Fibroblast of mammary gland (primary cell): ENCODE measurements at places on chromosomes 2 and 18.

- DNase-seq: peak; percentile 66
Observed at GRCh38 chr2:201806442-201807170, at the start of gene CDK15. Gene CDK15, plus strand, starts transcription at chr2:201806537. Its CDS starts 128 bp downstream, at chr2:201806665.

DNA sequence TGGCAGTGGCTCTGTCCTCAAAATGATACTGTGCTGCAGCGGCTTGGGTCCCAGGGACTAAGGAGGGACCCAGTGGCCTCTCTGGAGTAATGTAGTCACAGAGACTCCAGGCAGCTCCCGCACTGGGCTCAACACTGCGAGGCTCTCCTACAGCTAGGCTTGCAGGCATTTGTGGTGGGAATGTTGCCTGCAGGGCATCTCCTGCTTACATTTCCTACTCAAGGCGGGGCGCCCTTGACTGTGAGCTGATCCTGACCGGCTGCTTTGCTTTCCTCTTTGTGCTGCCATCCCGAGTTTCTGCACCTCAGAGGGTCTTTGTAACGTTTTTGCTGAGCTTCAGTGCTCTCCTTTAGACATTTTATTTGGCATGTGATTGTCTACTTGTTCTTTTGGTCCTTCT lies 177.4 kb upstream of the FN1 start:
- DNase-seq: no peak

GRCh38 chr18:48828691-48829442 lies 121.9 kb downstream of the SMAD7 start:
- no peak for DNase-seq

DNA sequence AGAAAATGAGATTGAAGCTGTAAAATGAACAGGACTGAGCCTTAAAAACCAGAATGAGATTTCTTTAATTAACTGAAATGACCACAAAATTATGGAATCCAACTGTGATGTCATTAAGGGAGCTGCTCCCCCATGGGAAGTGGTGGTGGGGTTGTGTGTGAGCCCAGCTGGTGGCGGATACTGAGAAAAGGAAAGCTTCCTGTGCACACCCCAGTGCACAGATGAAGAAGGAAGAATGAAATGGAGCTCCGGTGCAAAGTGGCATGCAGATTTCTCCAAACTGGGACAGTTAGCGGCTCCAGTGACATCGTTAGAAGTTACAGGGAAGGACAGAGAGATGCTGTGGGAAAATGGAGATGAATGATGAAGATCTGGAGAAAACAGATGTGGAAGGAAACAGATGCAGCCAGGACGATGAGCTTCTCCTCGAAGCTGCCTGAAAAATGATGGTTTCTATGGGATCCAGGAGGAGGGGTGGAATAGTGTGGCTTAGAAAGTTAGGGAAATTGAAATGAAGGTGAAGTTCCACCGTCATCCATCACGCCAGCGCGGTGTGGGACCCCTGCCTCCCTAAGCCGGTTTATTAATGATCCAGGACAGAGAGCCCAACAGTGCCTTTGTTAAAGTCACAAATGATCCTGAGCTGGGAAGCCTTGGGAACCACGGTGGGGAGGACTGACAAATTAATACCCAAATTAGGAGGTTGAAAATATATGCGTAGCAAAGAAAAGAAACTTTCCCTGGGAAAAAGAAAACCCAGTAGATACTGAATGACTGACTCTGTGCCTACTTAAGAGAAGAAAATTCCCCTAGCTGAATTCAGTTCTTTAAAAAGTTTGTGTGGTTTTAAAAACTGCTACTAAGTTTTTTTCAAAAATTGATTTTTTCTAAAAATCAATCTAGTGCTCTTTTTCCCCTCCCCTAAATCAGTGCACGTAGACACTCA lies 77.2 kb downstream of the TSN start:
- no peak for DNase-seq

- peak; percentile 48 for DNase-seq
Observed at GRCh38 chr2:227462972-227463931, 8.7 kb upstream of the AGFG1 start.

DNA sequence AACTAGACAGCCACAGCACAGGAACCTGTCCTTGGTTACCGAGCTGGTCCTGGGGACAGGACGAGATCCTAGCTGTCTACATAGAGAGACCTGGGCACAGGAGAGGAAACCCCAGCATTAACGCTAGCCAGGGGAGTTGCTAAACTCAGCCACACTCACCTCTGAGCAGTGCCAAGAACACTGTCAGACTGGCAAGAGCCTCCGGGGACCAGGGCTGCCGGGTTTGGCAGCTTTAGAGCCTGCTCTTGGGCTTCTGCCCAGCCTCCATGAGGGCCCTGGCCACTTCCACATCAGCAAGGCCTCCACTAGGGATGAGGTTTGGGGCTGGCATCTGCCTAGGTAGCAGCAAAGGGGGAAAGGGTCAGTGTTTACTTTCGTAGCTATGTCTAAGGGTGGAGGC lies 6.7 kb downstream of the TMBIM1 start:
- peak; percentile 76 for DNase-seq

DNA sequence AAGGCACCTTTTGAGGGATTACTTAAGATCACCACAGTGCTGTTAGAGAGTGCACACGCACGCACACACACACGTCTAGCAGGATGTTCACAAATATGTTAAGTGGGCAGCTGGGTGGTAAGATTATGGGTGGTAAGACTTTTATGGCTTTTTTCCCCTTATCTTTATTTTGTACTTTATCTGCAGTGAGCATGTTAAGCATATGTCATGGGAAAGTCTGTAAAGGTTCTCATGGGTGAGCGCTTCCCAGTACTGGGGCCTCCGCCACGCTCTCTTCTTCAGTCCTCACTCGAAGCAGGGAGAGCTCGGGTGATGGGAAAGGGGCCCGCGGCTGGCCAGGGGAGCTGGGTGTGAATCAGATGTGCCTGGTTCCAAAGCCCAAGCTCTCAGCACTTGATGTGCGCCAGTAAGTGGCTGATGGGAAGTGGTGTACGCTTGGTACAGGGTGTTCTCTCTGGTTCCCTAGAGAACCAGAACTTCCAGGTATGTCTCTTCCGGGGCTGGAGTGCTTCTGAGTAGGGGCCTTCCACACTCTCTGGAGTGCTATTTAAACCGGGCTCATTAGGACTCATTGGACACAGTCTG lies 83.9 kb upstream of the YWHAQ start:
- no peak for DNase-seq

DNA sequence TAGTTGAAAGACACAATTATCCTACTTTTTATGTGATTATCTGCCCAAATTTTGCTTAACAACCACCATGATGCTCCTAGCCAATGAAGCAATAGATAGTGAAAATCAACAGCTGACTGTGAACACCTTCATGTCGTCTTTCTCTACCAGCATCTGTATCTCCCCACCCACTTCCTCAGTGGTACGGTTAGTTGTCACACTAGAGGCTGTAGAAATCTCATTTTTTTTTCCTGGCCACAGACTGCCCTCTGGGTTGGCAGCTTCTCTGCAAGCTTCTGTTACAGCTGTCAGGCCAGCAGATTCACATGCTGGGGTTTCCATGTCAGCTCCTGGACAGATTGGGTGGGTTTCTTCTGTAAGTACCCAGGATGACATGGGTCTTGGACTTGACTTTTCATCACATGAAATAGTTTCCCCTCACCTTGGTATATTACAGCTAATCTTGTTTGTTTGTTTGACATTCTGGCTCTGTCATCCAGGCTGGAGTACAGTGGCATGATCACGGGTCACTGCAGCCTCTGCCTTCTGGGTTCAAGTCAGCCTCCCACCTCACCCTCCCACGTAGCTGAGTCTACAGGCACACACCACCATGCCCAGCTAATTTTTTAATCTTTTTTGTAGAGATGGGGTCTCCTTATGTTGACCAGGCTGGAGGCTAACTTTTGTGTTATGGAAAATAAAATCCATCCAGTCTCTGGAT lies 24.3 kb downstream of the STAT4 start:
- no peak for DNase-seq

GRCh38 chr2:59025157-59025757 lies 784.1 kb upstream of the FANCL start:
- DNase-seq: peak; percentile 21

DNA sequence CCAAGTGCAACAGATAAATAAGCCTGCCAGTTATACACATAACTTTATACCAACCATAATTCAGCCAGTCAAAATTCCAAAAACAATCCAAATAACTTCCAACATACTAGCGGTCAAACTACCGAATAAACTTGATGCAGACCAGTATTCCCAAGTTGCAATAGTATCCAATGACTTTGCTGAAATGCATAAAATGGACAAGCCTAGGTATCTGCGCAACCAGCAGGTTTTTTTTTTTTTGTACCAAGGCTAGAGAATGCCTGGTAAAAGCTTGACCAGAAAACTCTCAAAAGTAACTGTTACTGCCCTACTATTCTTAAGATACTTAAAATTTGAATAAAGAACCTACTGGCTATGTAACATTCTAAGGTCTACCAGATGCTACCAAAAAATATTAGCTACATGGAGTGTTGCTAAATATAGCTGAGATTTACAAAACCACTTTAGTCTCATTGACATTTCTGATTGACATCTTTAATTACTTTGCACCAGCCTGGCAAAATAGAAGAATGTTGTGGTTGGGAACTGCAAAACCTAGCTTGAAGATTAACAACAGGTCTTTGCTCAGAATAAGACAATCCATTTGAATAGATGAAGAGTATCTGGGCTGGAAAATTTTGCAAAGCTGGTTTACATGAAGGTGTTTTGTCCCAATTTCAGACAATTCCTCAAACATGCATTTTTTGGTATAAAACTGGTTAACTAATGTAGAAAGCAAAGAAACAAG lies 7.3 kb downstream of the SRSF7 start:
- DNase-seq: no peak

GRCh38 chr18:371609-371982 lies 103.7 kb upstream of the THOC1 start:
- no peak for DNase-seq

DNA sequence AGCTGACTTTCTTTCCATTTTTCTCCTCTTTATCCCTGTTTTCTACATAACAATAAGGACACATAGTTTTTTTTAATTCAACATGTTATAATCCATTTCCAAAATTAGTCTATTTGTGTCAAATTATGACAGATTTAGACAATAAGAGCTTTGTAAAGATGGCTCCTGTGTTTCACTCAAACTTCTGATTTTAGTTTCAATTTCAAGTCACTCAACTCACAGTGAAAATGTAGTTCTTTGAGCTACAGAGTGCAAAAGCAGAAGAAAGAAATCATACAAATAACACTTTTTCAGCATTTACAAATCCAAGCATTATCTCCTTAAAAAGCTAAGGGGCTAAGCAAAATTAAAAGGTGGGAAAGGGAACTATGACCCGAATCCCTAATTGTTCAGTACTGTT lies 340.7 kb upstream of the TRIB2 start:
- no peak for DNase-seq

GRCh38 chr2:237156031-237156856 lies 70.6 kb downstream of the COPS8 start:
- peak; percentile 96 for DNase-seq

DNA sequence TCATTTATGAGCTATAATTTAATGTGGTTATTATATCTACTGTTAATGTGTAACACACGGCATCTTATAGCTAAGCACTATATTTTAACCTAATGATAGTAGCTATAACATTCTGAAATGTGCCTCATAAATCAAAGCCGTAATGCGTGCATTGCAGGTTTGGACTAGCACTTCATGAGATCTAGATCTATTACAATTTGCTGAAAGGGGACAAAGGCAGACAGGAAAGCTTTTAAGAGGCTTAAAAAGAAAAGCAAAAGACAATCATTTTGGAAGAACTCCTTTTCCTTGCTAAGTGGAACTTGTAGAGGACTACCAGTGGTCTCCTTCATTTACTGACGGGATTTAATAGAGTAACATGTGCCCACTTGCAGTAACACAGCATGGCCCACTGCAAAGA lies 213.1 kb downstream of the NBAS start:
- DNase-seq: no peak

- no peak for DNase-seq
Observed at GRCh38 chr2:232643813-232644347, 10.5 kb downstream of the EFHD1 start.

DNA sequence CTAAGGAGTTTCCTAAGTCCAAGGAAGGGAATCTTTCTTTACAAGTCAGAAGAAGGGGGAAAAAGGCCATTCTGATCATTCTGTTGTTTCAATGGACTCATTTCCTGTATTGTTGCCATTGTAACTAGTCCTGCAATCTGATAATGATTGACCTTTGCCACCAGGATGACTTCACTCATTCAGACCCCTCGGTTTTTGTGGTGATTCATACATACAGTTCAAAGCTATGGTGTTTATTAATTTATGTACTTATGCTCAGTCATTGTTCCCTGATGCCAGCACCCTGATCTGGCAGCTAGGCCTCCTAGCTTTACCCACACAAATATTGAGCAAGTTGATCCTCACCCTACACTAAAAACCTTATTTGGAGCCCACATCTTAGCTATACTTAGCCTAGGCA lies 57.6 kb upstream of the ZNF519 start:
- peak; percentile 90 for DNase-seq

DNA sequence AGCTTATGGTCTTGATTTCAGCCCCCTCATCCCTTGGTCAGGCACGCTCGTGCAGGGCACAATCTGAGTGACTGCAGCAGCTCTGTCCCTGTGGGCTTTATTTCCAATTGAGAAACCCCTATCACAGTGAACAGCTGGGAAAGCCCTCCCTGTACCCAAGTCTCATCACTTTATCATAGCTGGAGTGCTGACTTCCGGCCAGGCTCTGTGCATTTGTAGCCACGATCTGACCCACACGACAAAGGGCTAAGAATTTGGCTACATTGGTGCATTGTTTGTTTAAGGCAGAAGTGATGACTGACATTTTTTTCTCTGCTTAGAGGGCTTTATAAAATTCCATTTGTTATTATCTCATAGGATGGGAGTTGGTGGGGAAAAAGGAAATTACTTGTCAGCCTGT lies 184.4 kb downstream of the KCNS3 start:
- no peak for DNase-seq

- DNase-seq: no peak
Observed at GRCh38 chr2:5877360-5877759, 185.2 kb downstream of the SOX11 start.

GRCh38 chr18:76494231-76495005 lies 624 bp downstream of the ZNF516 start:
- peak; percentile 42 for DNase-seq

GRCh38 chr2:142723236-142723635 lies 154.2 kb upstream of the KYNU start:
- no peak for DNase-seq

- DNase-seq: no peak
Observed at GRCh38 chr18:25587545-25587944, 235.6 kb upstream of the ZNF521 start.

DNA sequence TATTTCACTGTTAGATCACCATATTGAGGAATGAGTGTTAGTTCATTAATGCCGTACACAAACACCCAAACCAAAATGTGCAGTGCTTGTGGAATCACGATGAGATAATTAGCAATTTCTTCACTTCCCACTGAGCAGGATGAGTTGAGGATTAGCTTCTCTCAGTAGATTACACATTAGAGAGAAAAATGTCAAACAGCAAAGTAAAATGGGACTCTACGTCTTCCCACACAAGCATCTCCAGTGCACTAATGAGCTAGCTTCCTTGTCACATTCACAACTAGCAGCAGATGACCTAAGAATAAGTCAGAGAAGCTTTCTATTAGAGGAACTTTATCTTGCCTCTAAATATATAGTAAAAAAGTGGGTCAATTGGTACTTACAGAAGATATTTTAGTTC lies 926.9 kb downstream of the TSN start:
- no peak for DNase-seq

- no peak for DNase-seq
Observed at GRCh38 chr2:231378026-231378722, 17.3 kb upstream of the B3GNT7 start.
